ENCODE measurements at places on chromosomes 12 and 14.

DNA sequence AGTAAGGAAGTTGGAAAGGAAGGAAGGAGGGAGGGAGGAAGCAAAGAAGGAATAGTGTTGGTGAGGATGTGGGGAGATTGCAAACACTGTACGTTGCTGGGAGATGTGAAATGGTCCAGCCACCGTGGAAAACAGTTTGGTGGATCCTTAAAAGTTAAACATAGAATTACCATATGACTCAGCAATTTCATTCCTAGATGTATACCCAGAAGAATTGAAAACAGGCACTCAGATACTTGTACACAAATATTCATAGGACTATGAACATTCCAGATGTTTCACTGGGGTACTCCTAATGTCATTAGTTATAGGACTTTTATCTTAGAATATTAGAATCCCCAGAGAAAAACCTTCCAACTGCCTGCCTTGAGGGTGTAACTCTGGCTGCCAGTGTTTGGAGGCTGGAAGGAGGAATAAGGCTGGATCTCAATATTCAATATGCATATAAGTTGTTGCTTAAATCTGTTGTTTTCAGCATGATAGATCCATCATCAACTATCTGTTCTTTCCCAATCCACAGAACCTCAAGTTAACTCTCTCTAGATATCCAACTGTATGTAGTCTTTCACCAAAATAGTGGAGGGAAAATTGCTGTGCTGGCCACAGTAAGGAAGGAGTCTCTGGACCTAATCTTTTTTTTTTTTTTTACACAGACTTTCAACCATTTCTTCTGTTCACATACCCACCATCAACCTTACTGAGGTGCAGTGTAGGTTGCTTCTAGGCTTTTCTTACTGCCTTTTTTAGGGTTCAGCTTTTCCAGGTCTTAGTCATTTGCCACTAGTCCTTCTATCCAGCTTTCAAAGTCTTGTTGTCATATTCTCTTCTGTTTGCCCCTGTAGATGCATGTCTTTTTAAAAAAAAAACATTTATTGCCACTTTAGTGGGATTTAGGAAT lies 94.5 kb downstream of the DNAI7 start:
- DNase-seq, result no peak

DNA sequence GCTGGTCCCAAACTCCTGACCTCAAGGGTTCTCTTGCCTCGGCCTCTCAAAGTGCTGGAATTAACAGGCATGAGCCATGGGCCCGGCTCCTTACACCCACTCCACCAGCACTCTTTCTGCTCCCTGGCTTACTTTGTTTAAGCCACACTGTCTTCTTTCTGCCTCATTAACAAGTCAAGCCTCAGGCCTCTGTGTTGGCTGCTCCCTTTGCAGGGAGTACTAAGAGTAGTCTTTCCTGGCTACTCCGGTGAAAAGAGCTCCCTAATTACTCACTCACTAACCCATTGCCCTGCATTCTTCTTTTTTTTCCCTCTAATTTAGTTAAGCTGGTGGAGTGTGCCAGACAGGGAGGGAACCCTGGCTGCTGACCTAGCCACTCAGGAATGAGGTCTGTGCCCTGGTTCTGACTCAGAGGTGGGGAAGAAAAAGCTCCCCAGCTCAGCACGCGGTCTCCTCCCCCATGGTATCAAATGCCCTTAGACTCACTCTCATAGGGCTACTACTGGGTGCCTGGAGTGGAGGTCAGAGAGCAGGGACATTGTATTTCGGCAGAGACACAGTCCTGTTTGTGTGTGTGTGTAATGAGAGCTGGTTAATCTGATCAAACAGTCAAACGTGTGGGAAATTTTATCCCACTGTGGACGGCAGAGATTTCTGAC lies 19.8 kb downstream of the GALNT6 start:
- peak; percentile 60 for DNase-seq

GRCh38 chr12:53726946-53727309 lies 324 bp downstream of the CALCOCO1 start:
- DNase-seq, result no peak

- DNase-seq, result peak; percentile 14
These were observed 367.5 kb downstream of the DAD1 start for GRCh38 chr14:22221508-22221907.

- no peak for DNase-seq
These were observed 120.0 kb downstream of the PPFIA2 start for GRCh38 chr12:81639196-81639595.

DNA sequence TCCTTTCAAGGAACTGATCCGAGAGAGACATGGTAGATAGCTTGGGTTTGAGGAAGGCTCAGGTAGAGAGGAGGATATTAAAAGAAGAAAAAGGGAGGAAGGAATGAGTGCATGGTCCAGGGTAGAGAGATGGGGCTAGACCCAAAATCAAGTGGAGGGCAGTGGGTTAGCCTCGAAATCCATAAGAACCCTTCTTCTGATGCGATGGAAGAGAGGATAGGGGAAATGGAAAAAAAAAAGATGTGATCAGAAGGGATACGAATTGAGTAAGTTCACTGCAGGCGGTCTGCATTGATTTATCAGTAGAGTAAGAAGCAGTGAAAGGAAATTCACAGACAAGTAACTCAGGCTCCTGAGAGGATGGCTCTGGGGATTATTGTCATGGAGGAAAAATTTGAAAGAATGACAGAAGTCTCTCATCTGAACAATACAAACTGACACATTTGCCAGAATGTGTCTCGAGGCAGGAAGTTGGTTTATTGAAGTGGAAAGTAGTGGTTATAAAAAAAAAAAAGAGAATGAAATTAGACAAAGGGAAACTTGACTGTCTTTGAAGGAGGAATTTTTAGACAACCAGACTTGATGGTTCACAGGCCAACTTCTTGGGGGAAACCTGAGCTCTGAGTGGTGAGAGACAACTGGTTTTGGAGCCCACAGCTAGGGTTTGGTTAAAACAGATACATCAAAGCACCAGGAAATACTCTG lies 10.2 kb downstream of the PPFIBP1 start:
- DNase-seq, result no peak

DNA sequence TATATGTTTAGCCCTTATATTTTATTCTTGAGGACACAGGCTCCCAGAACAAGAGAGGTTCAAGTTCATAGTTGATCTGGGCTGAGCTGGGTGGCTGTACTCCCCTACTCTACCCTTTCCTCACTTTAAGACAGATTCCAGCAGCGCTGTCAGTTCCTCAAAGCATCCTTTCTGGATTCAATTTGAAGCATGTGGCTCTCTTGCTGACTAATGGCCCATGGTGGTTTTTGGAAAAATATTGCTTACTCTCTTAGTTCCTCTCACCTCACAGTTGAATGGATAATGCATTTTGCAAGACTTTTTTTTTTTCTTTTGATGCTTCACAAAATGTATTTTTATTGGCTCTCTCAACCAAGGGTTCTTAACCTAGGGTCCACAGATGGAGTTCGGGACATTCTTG lies 4.1 kb downstream of the PELI2 start:
- DNase-seq, result no peak

DNA sequence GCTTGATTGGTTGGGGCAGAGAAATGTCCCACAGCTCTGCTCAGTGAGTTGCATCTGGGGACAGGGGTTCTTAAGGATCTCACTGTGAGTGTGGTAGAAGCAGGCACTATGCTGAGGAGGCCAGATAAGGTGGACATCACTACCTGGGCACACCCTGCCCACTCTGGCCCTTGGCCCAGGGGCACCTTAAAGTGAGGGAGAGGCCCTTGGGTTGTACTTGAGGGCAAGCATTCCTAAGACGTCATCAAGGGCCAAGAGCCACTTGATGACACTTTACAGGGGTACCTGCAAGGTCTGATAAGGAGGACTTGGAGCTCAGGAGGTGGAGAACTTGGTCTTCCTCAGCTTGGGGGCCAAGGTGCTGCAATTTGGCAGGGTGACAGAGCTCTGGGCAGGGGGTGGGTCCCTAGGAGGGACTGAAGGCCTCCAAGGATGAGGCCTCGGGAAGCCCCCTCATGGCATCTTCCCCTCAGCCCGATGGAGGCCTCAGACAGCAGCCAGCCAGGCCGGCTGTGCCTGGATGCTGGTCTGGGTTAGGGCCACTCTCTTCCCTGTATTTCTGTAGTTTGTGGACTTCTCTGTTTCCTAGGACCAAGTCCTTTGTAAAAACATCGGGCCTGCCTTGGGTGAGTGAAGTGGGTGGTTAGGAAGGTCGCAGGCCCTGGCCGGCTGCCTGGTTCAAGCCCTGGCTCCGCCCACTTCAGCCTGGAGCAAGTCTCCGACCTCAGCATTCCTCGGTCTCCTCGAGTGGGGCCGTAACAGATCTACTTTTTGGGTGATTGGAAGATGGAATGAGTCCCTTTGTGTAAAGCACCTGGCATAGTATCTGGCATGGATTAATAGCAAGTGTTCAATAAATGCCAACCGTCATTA lies 24.8 kb downstream of the GPR68 start:
- DNase-seq, result no peak

DNA sequence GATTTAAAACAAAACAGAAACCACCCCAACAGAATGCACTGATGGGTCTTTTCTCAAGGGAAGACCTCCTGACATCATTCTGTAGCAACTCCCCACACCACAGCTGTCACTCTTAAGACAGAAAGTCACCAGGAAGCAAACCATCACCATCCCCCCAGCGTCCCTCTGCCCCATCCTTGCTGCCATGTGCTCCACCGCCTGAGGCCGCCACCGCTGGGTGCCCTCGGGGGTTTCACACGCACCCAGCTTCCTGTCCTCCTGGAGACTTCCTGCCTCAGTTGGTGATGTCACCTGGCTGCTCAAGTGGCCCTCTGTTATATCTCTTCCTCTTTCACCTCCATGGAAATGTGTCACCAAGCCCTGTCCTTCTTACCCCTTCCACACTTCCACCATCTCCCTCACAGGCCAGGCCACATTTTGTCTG lies 71.4 kb upstream of the GPR68 start:
- no peak for DNase-seq

DNA sequence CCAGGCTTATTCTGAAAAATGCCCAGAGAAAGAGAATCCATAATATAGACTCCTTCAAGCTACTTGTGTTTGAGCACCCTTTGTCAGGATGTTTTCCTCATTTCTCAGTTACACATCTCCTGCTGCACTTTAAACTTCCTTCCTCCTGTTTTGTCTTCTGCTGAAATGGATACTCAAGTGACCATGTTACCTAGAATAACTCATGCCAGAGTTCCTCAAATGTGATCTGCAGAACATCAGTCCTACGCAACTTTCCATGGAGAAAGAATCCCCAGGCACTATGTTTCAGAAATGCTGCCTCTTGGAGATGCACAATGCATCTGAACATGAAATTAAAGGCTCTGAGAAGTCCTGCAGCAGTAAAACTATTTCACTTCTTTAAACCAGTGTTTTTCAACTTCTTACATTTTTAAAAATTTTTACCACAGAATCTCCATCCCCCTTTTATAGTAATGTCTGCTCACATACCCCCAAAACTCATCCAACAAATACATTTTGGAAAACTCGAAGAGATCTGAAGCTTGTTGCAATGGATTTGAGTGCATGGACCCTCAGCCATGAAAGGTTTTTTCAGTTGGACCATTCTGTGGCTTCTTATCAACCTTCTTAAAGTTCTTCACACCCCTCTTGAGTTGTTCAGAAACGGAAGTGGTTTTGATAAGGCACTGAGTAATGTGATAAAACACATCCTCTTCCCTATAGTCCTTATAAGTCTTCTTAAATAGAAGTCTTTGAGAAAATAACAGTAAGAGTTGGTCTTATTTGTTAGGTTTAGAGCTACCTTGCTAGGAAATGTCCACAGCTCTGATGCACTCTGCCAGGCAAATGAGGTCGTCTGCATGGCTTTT lies 84.5 kb upstream of the KCNA1 start:
- no peak for DNase-seq

DNA sequence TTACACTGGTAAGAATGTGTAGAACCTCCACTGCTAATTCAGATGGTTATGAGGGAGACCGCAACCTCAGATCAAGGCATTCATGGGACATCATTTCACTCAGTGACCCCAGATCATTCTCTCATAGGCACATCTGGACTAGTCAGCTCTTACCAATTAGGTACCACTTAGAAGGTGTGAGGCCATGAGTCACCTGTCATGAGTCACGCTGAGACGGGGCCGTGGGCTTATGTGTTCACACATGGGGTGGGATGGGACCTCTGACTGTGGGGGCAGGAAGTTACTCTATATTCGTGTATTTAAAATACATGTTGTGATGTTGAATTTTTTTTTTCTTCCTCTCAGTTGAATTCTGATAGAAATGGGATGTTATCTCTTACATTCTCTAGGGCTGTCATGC lies 55.9 kb downstream of the CCDC92 start:
- DNase-seq, result no peak
